ENCODE measurements at places on chromosomes 3 and 15.

- DNase-seq = no peak
Observed at GRCh38 chr15:100111125-100112060, 230.4 kb downstream of the ADAMTS17 start.

DNA sequence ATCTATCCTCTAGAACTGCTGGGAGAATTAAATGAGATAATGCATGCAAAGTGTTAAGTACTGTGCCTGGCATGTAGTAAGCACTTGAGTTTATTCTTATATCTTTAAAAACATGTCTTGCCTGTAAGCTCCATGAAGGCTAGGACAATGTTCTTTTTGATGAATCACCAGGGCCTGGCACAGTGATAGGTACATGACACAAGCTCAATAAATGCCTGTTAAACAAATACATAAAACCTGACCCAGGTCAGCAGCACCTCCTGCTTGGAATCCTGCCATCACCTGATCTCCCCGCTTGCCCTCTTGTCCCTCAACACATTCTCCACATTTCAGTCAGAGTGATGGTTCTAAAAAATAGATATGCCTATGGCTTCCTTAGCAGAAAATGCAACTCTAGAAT lies 186.8 kb downstream of the CHST2 start:
- no peak for DNase-seq

DNA sequence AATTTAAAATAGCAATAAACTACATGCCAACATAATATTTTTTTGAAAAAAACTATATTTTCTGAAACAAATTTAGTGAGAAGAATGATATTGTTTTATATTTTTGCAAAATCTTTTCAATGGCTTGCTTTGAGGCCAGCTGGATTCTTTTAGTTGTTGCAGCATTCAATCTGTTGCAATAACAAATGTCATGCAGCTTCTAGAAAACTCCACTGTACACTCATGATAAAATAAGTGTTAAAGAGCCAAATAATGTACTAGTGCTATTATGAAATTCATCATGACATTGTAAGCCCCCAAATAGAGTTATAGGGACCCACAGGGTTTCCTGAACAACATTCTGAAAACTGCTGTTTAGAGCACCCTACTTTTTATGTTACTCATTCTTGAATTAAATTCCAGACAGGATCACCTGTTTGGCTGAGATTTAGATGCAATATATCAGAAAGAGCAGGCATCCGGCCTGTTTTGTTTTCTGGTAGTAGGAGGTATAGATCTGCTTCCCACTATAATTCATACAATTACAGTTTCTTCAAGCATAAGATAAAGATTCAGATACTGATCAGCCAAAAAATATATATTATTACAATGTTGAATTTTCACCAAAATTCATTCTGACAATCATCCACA lies 703.0 kb upstream of the ZNF385D start:
- DNase-seq = no peak

DNA sequence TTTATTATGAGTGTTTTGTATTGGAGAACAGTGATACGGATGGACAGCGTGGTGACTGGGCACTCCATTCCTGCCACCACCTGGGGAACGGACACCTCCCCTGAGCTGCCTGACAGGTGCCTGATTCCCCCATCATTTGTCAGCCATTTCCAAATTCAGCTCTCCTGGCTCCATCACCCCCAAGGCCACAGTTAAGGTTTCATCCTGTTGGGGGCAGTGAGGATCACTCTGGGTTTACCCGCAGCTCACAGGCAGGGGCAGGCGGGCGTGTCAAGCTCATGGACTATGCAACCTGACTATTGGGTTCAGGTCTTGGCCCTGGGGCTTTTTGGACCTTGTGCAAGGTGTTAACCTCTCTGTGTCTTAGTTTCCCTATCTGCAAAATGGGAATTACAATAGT lies 76.3 kb downstream of the RAB11A start:
- DNase-seq = peak; percentile 32

DNA sequence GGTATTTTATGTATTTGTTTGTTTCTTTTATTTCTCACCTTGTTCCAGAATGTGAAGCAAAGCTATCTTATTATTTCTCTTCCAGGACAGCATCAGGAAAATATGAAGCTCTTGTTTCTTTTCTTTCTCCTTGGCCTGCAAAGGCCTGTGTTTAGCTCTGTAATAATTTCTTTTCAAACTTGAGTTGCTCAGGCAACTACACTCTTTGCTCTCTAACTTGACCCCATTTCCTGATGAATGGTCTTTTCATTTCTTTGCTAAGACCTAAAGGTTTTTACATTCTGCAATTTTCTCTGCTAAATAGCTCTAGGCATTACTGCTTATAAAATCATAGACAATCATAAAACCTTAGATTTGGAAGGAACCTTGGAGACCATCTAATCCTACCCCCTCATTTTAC lies 26.2 kb upstream of the ZNF770 start:
- no peak for DNase-seq

- DNase-seq = peak; percentile 39
Observed at GRCh38 chr15:34616613-34617012, 33.2 kb upstream of the GOLGA8B start.

GRCh38 chr15:69128667-69129311 lies 31.6 kb upstream of the GLCE start:
- DNase-seq = no peak

DNA sequence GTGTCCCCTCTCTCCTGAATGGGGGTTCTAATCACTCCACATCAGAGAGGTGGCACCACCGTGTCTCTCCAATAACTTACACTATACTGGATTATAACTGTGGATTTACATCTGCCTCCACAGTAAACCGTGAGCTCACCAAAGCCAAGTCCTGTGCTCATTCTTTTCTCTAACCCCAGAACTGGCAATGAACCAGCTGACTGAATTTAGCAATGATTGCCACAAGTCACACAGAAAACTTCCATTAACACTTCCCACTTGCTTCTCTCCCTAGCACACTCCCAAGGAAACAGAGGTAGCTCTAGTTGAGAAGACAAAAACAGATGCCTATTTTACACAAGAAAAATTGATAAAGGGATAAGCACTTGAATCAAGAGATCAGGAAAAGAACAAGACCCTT lies 361.3 kb downstream of the ULK4 start:
- DNase-seq = peak; percentile 1

GRCh38 chr3:77079988-77080610 lies 40.2 kb downstream of the ROBO2 start:
- DNase-seq = peak; percentile 100

Data from NCI-H82 (cell line).